ENCODE measurements at places on chromosomes 7 and 10.

GRCh38 chr7:33556472-33556871, 348.9 kb upstream of the BMPER start:
- H3K36me3 ChIP-seq, result peaks cover under 1% of the 10 kb centered on the region
- no peak overlapping the region for H3K4me3 ChIP-seq
- no peaks in the 10 kb centered on the region for H3K27me3 ChIP-seq
- DNase-seq, result no peak

- H3K4me3 ChIP-seq, result no peak overlapping the region
- no peak overlapping the region for H3K27ac ChIP-seq
- DNase-seq, result no peak
These were observed 32.9 kb downstream of the CELF2 start for GRCh38 chr10:11050301-11051287.

DNA sequence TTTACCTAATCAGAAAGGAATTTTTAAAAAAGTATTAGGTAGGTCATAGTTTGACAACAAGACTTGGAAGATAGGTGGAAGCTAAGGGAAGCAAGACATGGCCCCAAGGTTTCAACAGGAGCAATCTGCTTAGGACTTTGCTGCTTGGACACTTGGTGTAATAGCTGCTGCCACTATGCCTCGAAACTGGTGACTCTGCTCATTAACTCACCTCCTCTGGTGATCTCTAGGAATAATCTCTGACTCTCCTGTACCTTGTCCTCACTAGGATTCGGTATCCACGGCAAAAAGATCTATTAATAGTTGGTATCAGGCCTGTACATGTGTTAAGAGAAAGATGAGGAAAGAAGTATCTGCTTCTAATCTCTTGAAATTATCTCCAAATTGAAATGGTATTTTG, 53.1 kb downstream of the PTEN start:
- no peaks in the 10 kb centered on the region for H3K27me3 ChIP-seq
- H3K36me3 ChIP-seq, result peaks cover 17% of the 10 kb centered on the region
- H3K4me3 ChIP-seq, result no peak overlapping the region
- DNase-seq, result no peak
- peaks cover 66% of the 10 kb centered on the region for H3K4me1 ChIP-seq
- peak overlapping the region; percentile 30 for H3K27ac ChIP-seq

GRCh38 chr10:104018471-104018870, 51.5 kb downstream of the SLK start:
- H3K4me1 ChIP-seq, result peaks cover 6% of the 10 kb centered on the region
- no peak overlapping the region for H3K27ac ChIP-seq
- no peak for DNase-seq
- H3K4me3 ChIP-seq, result no peak overlapping the region

DNA sequence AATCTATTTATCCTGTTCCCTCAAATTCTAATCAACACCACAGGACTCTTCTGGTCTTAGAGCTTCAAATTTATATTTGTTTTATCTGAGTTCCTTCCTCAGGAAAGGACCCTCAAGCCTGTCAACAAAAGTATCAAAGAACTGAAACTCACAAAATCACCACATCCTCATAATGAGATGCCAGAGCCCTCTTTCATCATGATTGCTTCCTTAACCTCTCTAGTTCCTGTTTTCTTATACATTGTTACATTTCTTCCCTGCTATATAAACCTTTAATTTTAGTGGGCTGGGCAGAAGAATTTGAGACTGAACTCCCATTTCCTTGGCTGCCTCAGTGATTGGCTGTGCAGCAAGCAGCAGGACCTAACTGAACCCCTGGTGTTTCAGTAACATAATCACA, 189.7 kb downstream of the ZNF248 start:
- no peak overlapping the region for H3K27ac ChIP-seq
- H3K36me3 ChIP-seq, result no peaks in the 10 kb centered on the region

GRCh38 chr7:12821746-12822145, 134.3 kb downstream of the ARL4A start:
- peaks cover 13% of the 10 kb centered on the region for H3K27me3 ChIP-seq
- H3K27ac ChIP-seq, result no peak overlapping the region
- no peak for DNase-seq

DNA sequence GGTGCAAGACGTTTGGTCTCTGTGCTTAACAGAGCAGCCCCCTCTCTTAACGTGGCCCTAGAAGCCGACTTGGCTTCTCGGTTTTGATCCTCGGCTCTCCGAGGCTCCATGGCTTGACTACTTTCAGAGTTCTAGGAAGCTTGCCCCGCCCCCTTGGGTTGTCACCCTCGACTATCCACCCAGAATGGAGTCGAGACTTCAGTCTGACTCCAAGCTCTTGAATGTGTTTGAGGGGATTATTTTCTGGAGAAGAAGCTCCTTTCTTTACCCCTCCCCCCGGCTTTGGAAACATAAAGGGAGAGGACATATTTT, 448 bp downstream of the SEC24C start:
- H3K36me3 ChIP-seq, result peaks cover 46% of the 10 kb centered on the region
- peak overlapping the region; percentile 100 for H3K27ac ChIP-seq
- peaks cover 39% of the 10 kb centered on the region for H3K4me1 ChIP-seq

DNA sequence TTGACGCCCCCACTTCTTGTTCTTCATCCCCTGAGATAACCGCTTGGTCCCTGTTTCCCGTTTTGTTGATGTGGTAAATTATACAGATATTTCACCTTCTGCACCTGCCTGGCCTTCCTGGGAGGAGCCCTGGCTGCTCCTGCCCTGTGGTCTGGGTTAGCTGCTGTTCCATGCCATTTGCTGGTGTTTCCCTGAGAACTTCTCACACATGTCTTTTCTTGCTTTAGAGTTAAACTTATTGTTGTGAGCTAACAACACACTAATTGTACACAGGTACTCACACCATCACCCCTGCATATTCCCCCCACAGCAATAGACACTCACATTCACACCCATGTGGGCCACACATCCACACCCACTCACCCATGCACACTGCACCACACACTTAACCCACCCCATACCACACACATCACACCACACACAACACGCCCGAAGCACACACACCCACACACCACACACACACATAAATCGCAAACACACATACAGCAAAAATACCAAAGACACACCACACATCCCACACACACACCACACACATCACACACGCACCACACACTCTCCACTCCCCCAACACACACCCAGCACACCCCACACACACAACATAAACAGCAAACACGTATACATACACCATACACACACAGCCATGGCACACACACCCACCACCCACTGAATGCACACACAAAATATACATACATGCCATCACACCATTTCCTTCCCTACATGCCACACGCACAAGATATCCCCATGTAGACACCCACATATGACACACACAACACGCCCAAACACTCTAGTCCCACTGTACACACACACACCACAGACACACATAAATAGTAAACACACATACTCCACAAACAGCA, 19.4 kb upstream of the ANTXRL start:
- H3K27ac ChIP-seq, result no peak overlapping the region
- no peak overlapping the region for H3K4me3 ChIP-seq
- H3K4me1 ChIP-seq, result peaks cover 20% of the 10 kb centered on the region
- DNase-seq, result no peak
- H3K36me3 ChIP-seq, result peaks cover 3% of the 10 kb centered on the region

- H3K27me3 ChIP-seq, result no peaks in the 10 kb centered on the region
- H3K27ac ChIP-seq, result peak overlapping the region; percentile 5
- H3K36me3 ChIP-seq, result no peaks in the 10 kb centered on the region
- no peak overlapping the region for H3K4me3 ChIP-seq
These were observed 22.5 kb downstream of the ST8SIA6 start for GRCh38 chr10:17431871-17432311.

DNA sequence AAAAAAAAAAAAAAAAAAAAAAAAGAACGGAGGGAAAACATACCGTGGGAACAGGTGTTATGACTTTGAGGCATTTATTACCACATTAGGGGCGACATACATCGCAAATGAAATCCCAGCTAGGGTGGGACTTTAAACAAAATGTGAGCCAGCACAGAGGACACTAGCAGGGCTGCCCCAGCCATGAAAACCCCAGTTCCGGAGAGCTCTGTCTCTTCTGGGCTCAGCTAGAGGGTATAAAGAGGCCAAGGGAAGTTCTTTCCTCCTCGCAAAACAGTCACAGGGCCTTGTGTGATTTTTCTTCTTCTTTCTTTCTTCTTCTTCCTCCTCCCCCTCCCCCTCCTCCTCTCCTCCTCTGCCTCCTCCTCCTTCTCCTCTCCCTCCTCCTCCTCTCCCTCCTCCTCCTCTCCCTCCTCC, 59.9 kb upstream of the ECHDC3 start:
- peaks cover 8% of the 10 kb centered on the region for H3K36me3 ChIP-seq
- DNase-seq, result no peak
- H3K27me3 ChIP-seq, result peaks cover 5% of the 10 kb centered on the region
- no peak overlapping the region for H3K4me3 ChIP-seq
- no peak overlapping the region for H3K27ac ChIP-seq

GRCh38 chr7:157000741-157001653, 9.5 kb downstream of the MNX1 start:
- no peak for DNase-seq
- peak overlapping the region; percentile 60 for H3K4me3 ChIP-seq
- H3K4me1 ChIP-seq, result peaks cover 14% of the 10 kb centered on the region

GRCh38 chr7:108419961-108420908, 36.0 kb downstream of the NRCAM start:
- no peaks in the 10 kb centered on the region for H3K4me1 ChIP-seq
- no peak overlapping the region for H3K27ac ChIP-seq
- no peak for DNase-seq
- H3K36me3 ChIP-seq, result no peaks in the 10 kb centered on the region
- H3K4me3 ChIP-seq, result no peak overlapping the region

DNA sequence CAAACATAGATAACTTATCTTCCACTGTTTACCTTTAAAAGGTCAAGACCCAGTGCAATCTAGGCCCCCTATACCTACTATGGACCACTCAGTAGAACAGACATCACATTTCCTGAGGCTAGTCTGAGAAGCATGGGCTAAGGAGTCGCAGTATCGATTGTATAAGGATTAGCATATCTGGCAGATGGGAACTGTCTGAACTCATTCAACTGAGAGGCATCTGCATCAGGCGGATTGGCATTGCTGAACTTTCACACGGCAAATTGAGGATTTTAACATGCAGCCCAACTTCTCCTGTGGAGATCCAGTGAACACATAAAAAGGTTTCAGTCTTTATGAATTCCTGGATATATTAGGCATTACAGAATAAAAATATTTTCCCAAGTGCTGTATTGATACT, 89.1 kb upstream of the LRGUK start:
- H3K27ac ChIP-seq, result no peak overlapping the region
- peaks cover 6% of the 10 kb centered on the region for H3K4me1 ChIP-seq
- H3K36me3 ChIP-seq, result peaks cover 6% of the 10 kb centered on the region
- no peak for DNase-seq
- no peaks in the 10 kb centered on the region for H3K27me3 ChIP-seq

- peaks cover 6% of the 10 kb centered on the region for H3K4me1 ChIP-seq
- H3K36me3 ChIP-seq, result peaks cover 8% of the 10 kb centered on the region
- no peaks in the 10 kb centered on the region for H3K27me3 ChIP-seq
- H3K4me3 ChIP-seq, result no peak overlapping the region
- H3K27ac ChIP-seq, result no peak overlapping the region
These were observed 107.7 kb downstream of the ICA1 start for GRCh38 chr7:8154272-8154671.

DNA sequence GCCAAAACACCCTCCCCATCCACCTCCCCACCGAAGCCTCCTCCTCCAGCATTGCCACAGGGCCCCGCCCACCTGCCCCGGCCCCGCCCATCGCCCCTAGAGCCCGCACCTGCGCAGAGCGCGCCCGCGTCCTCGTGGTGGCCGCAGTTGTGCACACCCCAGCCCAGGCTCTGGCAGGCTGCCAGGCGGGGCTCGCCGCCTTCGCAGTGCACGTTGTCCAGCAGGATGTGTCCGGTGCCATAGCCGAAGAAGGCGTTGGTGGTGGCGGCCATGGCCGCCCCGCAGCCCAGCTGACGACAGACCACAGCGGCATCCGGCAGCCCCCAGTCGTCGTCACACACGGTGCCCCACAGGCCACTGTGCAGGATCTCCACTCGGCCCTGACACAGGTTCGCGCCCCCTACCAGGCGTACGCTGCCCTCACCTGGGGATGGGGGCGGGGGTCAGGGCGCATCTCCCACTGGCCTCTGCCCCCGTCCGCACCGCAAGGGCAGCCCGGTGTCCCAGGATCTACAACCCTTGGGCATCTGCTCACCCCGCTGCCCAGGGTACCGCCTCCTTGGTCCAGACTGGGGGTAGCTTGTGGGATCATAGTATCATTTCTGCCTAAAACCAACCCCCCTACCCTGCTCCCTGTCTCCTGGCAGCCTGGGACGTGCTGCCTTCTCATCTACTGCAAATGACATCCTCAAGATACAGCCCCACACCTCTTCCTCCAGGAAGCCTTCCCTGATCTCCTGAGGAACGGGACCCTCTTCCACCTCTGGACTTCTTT, 11.9 kb downstream of the SSC4D start:
- H3K27me3 ChIP-seq, result no peaks in the 10 kb centered on the region
- H3K4me1 ChIP-seq, result peaks cover 12% of the 10 kb centered on the region
- H3K4me3 ChIP-seq, result peak overlapping the region; percentile 71
- peaks cover 6% of the 10 kb centered on the region for H3K36me3 ChIP-seq

- no peak for DNase-seq
- H3K4me3 ChIP-seq, result no peak overlapping the region
- H3K27ac ChIP-seq, result no peak overlapping the region
- H3K27me3 ChIP-seq, result no peaks in the 10 kb centered on the region
- no peaks in the 10 kb centered on the region for H3K4me1 ChIP-seq
These were observed 33.3 kb upstream of the XPNPEP1 start for GRCh38 chr10:109956454-109957091.

DNA sequence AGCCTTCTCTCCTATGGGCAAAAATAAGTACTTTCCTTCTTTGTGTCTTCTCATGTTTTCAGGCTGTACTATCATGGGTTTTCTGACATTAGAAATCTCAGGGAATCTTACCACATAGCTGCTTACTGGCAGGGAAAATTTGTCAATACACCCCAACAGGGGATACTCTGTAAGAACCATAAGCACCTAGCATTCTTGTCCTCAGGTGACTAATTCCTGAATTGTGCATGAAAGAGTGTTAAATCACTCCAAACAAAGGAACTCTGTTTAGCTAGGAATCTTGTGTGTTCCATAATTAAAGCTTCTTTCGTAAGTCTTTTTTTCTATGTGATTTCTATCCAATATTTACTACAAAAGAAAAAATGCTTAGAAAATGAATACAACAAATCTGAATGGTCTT, 206.7 kb upstream of the POT1 start:
- no peak for DNase-seq
- no peak overlapping the region for H3K4me3 ChIP-seq
- H3K27ac ChIP-seq, result no peak overlapping the region
- H3K36me3 ChIP-seq, result no peaks in the 10 kb centered on the region

- DNase-seq, result peak; percentile 42
- H3K4me3 ChIP-seq, result no peak overlapping the region
- H3K4me1 ChIP-seq, result peaks cover 4% of the 10 kb centered on the region
- H3K36me3 ChIP-seq, result no peaks in the 10 kb centered on the region
- H3K27me3 ChIP-seq, result peaks cover 24% of the 10 kb centered on the region
- H3K27ac ChIP-seq, result no peak overlapping the region
These were observed 4.0 kb upstream of the SH3PXD2A start for GRCh38 chr10:103859161-103860086.
